ENCODE measurements at places on chromosomes 5 and 9. TPM values are rescaled to one million over a fixed set of nuclear protein-coding genes. Genes with fewer than 3 reads are reported as not detected.

ZNF883 gene
- 1.1 TPM for total RNA-seq

DMRT3 gene
- not detected for total RNA-seq

LARP1 gene
- 140 TPM for total RNA-seq

PCDHB15 gene
- 0.69 TPM for total RNA-seq

PFN3 gene
- total RNA-seq, result not detected

DNA sequence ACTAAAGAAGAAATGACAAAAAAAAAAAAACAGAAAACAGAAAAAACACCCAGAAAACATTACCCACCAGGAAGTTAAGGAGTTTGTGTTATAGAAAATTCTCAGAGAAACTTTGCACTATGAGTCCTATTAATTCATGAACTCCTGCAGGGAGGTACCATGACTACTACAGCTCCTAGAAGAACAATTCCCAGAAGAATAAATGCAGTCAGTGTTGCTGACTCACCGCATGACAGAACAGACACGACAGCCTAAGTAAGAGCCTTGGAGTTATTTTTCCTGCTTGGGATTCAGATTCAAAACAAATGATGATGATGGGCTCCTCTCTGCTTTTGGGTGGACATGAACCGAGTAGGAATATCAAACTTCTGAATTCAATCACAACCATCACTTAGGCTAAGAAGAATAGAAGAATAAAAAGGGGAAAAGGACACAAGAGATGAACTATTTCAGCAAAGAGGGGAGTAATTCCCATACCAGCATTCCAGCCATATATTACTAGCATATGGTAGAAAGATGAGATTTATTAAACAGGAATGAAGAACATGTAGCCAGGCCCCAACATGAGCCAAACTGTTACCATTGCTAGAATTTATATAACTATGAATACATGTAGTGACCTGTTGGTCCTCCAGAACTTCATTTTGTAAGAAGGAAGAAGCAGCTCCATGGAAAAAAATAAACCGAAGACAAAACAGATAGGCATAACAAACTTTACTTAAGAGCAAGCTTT lies 209.6 kb upstream of the PDE4D start:
- DNase-seq, result no peak

GRCh38 chr5:125537661-125538060 lies 791.2 kb upstream of the ZNF608 start:
- DNase-seq, result no peak

DNA sequence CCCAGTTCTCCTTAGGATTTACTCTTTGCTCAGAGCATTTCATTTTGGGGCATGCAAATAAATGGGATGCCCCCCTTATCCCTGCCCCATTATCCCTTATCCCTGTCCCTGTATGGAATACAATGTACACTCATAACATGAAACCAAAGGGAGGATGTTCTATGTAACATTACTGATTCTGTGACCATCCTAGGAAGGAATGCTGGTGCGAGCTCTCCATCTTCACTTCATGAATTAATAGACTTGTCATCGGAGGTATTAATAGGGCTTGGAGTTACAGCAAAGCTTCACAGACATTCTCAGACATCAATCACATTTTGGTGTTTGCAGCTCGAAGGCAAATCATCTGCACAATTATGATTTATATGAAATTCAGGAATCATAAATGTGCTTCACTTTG lies 20.4 kb upstream of the PIK3R1 start:
- no peak for DNase-seq

GRCh38 chr5:125970631-125971307 lies 452.4 kb upstream of the GRAMD2B start:
- DNase-seq, result no peak

DNA sequence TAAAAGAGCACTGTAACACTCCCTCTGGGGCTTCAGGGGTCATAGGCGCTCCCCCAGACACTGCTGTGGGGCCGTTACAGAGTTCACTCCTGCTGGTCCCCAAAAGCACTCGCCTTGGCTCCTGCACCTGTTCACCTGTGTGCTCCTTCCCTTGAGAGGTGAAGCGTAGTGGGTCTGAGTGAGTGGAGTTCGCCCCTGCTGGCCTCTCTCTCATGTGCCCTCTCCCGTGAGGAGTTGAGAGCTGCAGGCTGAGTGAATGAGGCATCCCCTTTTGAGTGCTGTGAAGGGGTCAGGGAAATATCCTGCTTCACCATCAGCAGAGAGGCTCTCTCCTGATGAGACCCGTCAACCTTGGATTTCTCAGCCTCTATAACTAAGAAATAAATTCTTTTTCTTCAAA lies 134.6 kb upstream of the TUT7 start:
- no peak for DNase-seq

- no peak for DNase-seq
Measured at GRCh38 chr5:14901462-14902051, 30.0 kb upstream of the ANKH start.

GRCh38 chr9:4433379-4433778 lies 56.9 kb upstream of the SLC1A1 start:
- no peak for DNase-seq

DNA sequence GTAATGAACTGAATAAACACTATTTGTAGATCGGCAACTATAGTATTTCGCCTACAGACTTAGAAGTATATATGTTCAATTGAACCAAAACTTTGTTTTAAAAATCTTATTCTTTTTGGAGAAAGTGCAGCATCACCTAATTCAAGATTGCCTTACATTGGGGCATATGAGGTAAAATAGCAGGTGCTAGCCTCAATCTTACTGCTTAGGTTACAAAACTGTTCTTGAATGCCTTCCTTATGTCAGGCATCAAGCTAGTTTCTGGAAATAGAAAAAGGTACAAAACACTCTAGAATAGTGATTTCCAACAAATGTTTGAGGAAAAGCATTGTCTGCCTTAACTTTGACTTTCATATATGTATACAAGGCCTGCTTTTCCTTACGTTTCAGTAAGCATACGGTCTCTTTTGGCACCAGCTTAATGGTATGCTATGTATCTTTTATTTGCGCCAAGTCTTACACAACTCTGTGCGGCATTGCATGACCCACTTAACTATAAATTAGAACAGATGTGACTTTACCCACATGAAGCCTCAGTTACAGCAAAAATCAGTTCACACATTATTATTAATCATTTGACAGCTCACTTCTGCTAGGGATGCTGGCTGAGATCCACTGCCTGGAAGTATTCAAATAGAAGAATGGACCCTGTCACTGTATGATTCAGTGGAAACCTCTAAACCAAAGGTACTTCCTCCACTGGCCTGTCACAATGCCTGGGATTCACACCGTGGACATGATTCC lies 174.1 kb downstream of the PRELID2 start:
- DNase-seq, result no peak

DNA sequence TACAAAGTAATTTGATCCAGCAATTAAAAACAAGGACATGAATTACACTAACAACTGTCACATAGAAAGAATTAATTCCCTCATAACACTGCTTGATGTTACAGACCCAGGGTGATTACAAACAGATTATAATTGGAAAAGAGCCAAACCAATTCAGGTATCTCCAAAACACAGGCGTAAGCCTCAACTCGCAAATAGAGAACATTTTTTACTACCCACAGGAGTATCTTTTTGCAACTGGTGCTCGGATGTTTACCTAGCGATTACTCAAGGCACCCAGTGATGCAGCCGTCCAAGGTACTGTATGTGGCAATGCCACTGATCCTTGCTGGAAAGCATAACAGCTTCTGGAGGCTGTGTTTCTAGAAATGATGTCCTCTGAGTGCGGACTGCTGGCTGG lies 386.1 kb upstream of the KIF2A start:
- no peak for DNase-seq

GRCh38 chr5:66742083-66742895 lies 146.1 kb downstream of the MAST4 start:
- DNase-seq, result no peak

DNA sequence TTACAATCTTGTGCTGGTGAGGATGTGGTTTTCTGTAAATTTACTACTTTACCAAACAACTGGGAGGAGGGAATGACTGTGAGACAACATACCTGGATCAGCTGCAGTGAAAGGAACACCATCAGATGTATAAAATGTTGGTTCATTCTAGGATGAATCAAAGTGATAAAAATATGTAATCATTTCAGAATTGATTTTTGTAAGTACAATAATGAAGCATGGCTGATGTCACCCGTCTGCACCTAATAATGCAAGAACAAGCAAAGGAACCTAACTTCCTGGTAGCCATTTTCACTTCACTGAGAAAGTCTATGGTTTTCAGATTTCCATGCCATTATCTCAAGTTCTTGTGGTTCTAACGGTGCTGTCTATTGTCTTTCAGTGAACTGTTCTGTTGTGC lies 18.7 kb upstream of the C5orf34 start:
- no peak for DNase-seq

DNA sequence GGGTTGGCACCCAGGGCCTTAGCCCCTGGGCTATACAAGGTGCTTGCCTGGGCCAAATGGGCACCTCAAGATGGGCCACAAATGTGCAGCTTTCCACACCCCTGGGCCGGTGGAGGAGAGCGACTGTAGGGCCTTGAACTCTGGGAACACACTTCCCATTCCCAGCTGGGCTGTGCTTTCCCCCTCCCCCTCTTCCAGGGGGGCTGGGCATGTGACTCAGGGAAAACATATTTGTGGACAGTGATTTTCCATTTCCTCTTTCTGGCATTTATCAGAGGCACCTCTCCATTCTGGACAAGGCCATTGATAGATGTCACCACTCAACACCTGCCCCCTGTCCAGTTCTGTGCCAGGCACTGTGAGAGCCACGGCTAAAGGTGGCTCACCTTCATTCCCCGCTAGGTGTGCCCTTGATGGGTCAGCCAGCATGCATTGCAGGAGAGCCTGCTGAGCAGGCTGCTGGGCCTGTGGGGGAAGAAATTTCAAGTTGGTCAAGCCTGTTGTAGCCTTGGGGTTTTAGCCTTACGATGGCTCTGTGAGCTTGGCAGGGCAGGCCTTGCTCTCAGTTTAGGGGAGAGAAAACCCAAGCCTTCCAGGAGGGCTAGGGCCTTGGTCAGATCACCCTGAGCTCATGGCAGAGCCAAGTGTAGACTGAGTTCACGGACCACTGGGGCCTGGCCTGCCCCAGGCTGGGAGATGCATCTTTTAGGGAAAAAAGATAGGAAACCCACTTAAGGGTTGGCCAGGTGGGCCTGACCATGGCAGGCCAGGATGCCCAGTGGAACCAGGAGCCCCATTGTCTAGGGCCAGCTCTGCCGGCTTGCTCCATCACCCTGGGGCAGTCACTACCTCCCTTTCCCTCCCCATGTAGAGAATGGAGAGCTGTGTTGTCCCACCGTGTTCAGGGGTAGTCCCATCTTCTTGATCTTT lies 113.9 kb downstream of the DAB2IP start:
- DNase-seq, result peak; percentile 45

DNA sequence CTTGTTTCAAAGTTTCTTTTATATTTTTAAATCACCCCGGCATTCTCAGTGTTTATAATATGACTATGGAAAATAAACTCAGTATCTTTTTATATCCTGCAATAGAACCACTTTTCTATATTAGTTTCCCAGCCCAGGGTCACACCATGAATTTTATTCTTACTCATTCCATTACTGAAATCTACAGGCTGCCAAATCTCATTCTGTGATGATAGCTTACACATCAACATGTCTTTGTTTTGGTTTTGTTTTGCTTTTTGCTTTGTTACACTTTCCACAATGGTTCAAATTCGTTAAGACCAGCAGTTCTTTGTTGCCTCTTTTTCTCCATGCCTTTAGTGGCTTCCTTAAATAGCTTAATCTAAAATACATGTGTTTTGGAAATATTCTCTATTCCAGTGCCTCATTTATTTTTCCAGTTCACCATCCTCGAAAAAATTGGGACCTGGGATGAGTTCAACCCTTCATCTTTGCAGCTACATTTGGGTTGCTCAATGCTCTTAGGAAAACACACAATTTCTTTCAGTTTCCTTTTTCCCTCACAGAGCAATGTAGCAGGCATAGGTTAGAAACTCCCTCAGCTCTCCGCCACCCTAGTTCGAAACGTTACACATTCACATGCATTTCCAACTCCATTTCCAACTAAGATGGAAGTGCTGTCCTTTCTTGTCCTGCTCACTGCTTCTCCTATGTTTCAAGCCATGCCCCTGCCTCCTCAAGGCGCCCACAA lies 1146.3 kb downstream of the MAT2B start:
- no peak for DNase-seq

DNA sequence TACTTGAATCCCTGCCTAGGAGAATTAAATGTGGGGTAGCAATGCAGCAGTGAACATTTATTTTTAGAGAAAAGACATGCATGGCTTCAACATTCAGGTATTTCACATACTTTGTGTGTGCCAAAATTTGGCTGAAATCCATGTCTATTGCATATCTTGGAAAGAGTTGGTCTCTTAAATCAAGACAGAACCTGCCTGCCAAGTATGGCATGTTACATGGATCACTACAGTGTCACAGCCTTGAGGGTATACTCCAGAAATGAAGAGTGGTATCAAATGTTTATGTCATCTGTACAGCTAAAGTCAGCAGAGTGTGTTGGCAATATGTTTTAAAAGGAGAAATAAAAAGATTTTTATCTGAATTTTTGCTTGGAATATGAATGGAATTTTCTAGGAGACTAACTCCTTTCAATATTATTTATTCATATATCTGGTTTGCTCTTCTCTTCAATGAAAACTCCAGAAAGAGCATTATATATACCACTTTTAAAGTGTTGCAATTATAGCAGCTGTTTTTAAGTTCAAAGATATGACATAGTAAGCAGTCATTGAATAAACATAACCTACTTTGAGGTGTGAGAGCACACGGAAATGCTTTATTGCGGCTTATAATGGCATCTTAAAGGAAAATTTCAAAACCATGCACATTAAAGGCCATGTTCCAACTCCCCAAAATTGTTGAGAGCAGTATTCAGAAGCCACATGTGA lies 95.4 kb upstream of the MINAR2 start:
- no peak for DNase-seq

All from mucosa of descending colon (tissue), 3 donors.